ENCODE measurements at places on chromosomes 13 and 19.

DNA sequence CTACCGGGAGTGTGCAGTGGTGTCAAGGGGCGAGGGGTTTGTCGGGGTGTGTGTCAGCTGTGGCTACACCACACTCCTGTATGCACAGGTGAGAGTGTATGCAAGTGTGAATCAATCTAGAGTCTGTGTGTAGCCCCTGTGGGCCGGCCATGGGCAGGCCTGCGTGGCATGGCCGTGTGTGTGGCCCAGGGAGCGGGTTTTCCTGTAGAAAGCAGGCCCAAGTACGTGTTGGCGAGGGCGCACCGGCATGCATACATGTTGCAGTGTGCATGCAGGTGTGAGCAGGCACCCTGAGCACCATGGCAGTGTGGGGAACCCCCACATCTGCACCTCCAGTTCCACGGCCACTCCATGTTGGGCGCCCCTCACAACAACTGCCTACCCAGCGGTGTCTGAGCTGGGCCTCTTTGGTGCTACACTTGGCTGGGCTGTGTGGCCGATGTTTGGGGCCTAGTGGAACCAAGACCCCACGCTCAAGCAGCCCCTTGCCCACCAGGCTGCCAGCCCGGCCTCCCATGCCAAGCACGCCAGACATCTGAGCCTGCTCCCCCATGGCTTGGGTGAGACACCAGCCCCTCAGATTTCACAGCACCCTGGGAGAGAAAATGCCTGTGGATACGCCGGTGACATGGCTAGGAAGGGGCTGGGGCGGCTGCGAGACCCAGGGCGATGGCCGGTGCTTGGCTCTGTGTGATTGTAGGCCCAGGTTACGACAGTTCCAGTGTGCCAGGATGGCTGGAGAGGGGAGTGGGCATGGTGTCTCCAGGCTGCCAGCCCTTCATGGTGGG lies 2.1 kb downstream of the NFIX start:
- DNase-seq, result no peak

DNA sequence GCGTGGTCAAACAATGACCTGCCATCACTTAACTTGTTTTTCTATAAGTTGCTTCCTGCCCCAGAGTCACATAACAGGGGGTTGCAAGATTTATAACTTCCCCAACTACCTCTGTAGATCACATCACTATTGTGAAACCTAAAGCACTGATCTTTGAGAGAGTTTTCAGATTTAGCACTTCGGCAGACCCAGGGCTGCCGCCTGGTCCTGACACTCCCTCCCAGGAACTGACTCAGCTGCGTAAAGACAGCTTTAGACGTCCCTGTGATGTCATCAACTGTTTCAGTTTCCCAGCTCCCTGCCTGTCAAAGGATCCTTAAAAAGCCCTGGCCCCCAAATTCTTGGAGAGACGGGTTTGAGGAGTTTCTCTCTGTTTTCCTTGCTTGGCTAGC lies 33.3 kb downstream of the IGFL2 start:
- peak; percentile 55 for DNase-seq

GRCh38 chr19:31529121-31529520 lies 179.9 kb upstream of the TSHZ3 start:
- DNase-seq, result no peak

DNA sequence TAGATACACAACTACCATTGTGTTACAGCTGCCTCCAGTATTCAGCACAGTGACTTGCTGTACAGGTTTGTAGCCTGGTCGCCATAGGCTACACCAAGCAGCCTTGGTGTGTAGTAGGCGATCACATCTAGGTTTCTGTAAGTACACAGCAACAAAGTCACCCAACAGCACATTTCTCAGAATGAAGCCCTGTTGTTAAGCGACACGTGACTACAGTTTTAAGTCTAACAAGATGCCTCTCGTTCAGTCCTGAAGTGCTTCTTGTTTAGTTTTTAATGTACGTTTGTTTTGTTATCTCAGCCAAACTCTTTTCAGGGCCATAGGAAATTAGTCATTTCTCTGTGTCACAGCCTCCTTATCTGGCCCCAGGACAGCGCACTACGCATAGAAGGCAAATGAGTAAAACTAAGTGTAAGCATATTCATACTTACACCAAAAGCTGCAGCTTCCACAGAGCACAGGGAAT lies 50.0 kb upstream of the GPR183 start:
- peak; percentile 34 for DNase-seq

GRCh38 chr13:46721054-46721453 lies 75.9 kb downstream of the ESD start:
- DNase-seq, result peak; percentile 43

DNA sequence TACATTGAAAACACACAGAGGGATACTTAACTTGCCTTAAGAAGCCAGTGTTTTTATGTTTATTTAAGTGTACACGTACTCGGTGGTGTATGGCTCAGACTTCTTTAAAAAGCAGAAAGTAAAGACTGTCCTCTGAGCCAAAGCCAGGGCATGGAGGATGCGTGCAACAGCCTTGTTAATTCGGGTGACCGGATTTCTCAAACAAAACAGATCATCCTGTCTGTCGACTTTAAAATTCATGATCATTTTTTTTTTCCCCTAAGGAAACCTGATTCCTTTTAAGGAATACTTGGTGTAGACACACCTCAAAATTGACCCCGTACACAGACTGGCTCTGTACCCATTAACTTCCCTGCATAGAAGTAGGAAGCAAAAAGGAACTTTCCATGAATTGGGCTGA lies 124.7 kb upstream of the RNF113B start:
- peak; percentile 35 for DNase-seq

DNA sequence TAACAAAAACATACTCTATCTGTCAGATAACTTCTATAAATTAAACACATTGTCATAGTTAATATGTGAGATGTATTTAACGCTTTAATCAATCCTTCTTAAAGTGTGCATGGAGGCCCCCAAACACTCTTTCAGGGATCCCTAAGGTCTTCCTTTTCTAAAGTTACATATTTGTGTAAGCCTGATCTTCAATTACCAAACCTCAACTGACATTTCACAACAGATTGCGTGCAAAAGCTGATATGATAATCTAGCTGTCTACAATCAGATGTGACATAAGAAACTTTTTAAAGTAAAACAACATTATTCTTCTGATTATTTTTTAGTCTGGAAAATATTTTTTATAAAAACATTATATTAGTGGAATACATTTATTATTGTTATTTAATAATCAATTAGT lies 1850.4 kb downstream of the OLFM4 start:
- no peak for DNase-seq

DNA sequence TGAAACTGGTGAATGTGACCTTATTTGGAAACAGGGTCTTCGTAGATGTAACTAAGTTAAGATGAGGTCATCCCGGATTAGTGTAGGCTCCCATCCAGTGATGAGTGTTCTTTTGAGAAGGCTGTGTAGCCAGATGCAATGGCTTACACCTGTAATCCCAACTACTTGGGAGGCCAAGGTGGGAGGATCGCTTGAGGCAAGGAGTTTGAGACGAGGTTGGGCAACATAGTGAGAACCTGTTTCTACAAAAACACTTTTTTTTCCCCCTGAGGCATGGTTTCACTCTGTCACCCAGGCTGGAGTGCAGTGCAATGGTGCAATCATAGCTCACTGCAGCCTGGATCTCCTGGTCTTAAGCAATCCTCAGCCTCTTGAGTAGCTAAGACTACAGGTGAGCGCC lies 36.4 kb downstream of the FBN3 start:
- no peak for DNase-seq

DNA sequence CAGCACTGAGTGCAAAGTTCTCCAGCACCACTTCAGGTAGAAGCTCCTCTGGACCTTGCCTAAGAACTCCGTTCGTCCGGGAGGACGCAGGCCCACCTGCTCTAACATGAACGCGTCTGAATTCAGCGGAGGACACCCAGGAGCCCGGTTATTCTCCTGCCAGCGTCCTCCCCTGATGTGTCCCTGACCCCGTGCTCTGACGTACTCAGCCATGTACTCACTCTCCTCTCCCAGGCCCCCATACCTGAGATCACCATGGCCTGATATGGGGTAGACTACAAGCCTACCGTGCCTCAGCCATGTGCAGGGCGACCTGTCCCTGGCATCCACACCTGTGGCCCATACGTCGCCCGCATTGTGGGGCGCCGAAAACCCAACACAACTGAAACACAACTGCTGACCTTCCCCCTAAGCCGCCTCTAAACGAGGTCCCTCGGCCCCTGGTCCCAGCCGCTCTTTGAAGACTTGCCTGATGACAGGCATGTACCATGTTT lies 744 bp upstream of the ZNF584 start:
- DNase-seq, result no peak

DNA sequence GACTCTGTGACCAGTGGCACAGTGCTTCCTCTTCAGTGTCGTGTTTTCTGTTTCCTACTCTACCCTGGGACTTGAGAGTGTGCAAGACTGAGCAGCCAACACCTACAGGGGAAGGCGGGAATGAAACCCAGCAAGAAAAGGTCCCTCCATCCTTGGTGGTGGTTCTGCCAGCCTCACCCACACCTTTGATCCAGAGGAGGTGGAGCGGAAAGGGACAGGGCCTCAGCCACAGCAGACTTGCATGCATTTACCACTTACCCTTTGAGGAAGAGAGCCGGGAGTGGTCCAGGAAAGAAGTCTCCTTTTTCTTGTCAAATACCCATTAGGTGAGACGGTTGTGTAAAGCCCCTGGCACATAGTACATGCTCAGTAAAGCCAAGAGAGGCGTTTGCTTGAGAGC lies 164.8 kb upstream of the ZNF536 start:
- DNase-seq, result no peak

DNA sequence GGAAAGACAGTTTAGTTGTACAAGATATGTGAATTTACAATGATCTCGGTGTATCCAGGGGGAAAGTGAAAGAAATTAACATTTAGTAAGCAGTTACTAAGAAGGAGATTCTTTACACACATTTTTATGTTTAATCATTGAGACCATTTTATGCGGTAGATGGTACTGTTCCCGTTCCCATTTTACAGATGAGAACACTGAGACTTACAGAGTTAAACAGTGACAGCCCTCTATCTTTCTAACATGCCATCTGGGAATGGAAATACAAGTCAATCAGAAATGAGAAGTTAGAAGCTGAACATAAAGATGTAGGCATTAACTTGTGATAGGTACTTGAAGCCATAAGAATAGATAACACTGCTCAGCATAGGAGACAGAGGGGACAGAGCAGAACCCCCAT lies 144.9 kb downstream of the VWA8 start:
- DNase-seq, result no peak

DNA sequence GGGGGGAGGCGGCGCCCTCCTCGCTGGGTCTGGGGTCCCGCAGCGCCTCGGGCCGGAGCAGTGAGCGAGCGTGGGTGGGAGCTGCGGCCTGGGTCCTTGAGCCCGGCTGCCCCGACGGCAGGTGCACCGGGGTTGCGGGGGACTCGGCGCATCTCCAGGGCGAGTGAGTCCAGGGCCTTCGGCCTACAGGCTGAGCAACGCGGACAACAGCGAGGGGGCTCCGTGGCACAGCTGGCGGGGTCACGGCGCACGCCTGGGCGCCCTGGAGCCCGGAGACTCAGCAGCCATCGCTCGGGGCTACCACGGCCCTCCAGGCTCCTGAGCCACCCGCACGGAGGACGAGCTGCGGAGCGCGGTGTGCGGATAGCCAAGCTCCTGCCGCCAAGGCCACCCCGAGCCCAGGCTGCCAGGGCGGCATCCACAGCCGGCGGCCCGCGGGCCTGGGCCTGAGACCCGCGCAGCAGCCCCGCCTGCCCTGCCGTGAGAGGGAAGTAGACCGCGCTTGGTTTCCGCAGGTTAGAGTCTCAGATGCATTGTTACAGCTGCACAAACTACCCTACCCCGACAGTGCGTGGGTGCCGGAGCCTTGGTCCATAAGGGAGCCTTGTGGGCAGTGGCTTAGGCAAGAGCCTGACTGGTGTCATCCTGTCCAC lies 253.9 kb upstream of the SGCG start:
- no peak for DNase-seq

GRCh38 chr13:86826232-86826631 lies 844.9 kb upstream of the SLITRK5 start:
- no peak for DNase-seq

GRCh38 chr13:59963827-59964226 lies 199.9 kb downstream of the DIAPH3 start:
- DNase-seq, result no peak
